Activated T-helper 1 cell treated with anti-CD3 and anti-CD28 coated beads, Interleukin-12 subunit alpha, Interleukin-12 subunit beta, Interleukin-2, Interleukin-4 antibody, amounts not matched to agents 30 ng/mL and 10 ng/mL and 1 ng/mL, durations not matched to agents 14 hours and 24 hours and 36 hours (primary cell): ENCODE measurements at places on chromosomes 6 and 20.

- no peak for DNase-seq
Observed at GRCh38 chr6:4670290-4670689, 105.9 kb upstream of the CDYL start.

DNA sequence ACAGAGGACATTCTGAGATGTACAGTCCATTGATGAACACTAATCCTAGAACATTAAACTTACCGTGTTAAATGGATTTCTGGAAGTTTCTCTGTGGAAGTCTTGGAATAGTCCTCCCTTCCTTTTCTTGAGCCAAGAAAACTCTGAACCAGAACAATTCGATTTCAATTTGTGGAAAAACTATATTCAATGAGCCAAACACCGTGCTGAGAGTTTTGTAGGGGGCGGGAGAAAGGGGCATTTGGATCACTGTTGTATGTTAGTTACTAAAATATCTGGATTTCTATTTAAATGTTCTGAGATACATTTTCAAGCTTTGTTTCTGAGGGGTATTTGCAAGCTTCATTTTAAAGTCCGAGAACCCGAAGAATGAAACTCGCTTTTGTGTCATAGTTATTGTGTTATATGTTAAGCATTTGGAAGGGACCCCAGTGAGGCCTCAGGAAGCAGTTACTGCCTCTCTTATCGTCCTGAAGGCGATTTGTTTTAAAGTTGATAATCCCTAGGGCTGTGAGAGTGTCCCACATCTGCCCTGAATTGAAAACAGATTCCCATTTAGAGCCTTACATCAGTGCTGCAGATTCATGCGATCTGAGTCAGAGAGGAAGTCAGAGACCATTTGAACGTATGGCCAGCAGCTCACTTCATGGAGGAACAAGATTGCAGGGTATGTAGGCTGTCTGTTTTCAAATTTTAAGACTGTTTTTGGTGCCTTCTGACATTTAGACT lies 70.8 kb upstream of the SASH1 start:
- no peak for DNase-seq

GRCh38 chr6:138647006-138647405 lies 126.6 kb upstream of the CCDC28A start:
- no peak for DNase-seq

DNA sequence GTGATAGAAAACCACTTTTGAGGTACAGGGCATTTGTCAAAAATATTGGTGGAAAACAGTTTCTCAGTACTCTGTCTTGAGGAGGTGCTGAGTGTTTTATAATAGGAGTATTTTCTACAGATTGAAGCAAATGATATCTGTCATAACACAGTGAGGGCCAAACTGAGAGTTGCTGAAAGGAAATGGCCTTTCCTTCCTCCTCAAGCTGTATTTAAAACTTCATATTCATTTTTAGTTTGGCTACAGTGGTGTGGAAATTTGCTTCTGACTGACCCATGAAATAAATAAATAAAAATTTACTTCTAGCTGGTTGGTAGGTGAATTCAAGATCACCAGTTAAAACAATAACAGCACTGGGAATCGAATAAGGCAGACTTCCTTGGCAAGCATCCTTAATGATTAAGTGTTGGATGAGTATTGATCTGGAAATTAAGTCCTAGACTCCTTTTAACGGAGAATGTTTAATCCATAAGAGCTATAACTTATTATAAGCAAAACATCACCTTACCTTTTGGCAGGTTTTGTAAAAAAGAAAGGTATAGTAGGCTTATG lies 828.6 kb upstream of the CITED2 start:
- no peak for DNase-seq

DNA sequence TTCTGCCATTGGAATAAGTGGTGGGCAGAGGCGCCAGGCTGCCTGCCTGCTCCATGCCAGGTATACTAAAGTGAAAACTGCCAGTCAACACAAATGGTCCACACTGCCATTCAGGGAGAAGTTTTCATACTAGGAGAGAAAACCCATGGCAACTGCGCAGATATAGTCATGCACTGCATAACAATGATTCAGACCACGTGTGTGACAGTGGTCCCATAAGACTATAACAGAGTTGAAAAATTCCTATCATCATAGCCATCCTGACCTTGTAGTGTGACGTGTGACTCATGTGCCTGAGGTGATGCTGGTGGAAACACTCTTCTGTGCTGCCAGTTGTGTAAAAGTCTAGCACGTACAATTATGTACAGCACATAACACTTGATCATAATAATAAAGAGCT lies 25.1 kb downstream of the ZC3H12D start:
- no peak for DNase-seq

DNA sequence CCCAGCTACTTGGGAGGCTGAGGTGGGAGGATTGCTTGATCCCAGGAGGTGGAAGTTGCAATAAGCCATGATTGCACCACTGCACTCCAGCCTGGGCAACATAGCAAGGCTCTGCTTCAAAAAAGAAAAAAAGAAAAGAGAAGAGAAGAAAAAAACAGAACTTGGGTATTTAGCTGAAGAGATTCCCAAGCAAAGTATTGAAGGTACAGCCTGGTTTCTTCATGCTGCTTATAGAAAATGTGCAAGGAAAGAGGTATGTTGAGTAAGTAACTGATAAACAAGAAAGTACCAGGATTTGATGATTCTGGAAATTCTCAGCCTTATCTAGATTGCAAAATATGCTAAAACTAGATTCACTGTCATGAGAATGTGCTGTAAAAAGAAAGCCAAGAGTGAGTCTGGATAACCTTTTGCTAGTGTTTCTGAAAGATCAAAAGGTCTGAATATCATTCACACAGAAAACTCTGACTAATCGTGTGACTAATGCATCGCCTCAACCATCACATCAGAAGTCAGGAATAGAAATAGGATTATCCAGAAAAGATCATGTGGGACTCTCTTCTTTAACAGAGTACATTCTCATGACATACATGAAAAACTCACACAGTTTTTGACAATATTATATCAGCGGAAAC lies 32.4 kb upstream of the NOP56 start:
- no peak for DNase-seq

DNA sequence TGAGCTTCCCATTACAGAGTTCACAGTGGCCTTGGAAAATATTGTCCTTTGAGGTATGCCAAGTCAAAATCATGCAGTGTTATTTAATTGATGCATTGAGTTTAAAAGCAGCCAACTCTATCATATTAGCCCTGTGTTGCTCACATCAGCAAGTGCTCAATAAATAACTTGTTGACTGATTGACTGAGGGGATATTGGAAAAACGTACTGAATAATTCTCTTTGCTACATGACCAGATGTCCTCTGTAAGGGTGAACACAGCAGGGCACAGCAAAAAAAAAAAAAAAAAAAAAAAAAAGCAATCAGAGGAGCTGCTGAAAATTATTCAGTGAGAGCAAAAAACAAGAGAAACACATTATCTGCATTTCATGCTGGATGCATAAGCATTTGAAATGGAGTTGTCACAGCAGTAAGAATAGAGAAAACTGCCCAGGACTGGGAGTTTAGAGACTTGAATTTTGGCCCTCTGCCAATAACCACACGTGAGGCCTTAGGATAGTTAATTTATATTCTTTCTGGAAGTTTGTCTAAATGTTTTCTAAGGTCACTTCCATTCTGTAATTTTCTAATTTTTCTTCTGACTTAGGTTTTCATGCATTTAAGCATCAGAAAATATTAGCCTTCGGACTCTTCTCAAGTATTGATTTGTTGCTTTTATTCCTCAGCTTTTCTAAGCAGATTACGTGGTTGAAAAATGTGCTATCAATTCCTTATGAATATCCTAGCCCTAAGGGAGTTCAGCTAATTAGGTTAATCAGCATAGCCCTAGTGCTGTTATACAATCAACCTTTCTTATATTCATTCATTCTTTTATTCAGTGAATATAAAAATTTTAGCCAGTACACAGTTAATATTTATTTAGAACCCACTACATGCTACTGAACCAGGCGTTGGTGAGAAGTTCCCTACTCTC lies 246.8 kb upstream of the STXBP5 start:
- no peak for DNase-seq

- no peak for DNase-seq
Observed at GRCh38 chr6:44294832-44295791, 18.0 kb downstream of the AARS2 start.

DNA sequence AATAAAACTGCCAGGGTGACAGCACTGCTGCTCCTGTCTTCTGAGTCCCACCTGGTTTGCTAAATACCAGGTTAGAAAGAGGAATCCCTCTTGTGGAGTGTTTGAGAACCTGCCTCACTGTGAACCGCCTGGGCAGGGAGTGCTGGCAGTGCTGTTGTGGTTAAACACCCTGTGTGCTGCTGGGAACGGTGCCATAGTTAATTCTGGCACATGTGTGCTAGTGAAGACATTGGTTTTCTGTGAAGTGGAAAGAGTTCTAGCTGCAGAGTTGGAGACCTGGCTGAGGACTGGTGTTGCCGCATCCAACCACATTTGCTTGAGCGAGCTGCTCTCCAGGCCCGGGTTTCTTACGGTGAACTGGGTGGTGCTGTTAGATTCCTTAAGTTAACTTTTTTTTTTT lies 72.7 kb downstream of the IGF2R start:
- DNase-seq = no peak

- DNase-seq = no peak
Observed at GRCh38 chr6:70140496-70140895, 162.4 kb downstream of the COL9A1 start.

- DNase-seq = no peak
Observed at GRCh38 chr6:1856381-1856780, 246.7 kb downstream of the FOXC1 start.

DNA sequence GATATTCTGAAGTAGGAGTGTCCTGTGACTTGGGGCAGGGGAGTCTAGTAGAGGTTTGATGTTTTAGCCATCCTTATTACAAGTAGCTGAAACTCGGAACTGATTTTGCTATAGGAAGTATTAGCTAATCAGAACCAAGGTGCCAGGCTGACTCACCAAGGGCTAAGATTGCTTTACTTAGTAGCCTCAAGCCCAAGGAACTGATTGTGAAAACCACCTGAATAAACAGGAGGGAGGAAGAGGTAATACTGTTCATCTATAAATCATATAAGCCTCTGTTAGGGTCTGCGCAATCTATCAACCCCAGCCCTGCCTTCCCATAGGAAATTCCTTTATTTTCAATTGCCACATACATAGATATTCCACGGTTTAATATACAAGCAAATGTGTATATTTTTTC lies 54.4 kb downstream of the GNAS start:
- no peak for DNase-seq

DNA sequence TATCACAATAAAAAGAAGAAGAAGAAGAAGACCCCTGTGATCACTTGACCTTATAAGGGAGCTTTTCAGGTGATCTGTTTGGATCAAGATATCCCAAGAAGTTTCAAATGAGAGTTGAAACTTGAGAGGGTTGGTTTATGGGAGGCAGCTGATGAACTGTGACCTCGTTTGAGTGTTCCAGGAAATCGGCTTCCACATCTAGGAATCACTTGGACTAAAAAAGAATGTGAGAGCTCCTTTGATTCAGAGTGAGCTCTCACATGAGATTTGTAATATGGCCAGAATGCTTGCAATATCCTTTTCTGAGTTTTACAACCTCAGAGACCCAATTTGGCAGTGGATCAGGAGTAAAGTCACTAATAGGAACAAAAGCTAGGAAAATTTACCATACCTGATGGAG lies 228.1 kb downstream of the ATXN1 start:
- no peak for DNase-seq

DNA sequence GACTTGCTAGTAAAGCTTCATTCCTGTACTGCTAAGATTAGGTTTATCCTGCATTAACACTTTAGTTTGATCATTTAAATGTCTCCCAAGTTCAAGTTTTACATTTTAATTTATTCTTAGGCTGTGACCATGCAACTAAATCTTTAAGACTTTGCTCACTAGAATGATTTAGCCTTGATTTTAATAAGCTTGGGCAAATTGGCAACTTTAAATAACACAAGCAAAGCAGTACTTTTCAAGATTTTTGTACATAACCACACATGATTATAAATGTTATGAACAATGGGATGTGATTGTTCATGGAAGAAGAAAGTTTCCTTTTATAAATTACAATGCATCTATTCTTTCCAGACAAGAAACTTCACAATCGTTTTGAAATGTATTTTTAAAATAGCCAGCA lies 948.0 kb upstream of the EPHA7 start:
- DNase-seq = no peak

- no peak for DNase-seq
Observed at GRCh38 chr6:87378947-87379346, 28.8 kb upstream of the CFAP206 start.

DNA sequence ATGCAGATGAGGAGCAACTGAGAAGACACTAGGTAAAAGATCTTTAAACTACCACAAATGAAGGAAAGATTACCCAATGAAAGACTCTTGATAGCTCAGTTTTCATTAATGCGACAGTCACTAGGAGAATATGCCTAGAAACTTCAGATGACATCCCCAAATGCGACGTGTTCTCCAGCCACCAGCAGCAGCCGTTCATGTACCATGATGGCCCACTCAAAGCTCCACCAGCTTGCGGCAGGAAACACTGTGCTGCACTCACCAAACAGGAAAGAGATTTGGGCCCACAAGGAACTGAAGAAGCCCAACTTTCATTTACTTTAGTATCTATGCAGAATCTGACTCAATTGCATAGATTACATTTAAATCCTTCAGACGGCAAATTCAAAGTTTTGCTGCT lies 7.5 kb downstream of the DIDO1 start:
- no peak for DNase-seq

- DNase-seq = no peak
Observed at GRCh38 chr6:107656883-107657282, 167.0 kb downstream of the SOBP start.

- DNase-seq = no peak
Observed at GRCh38 chr6:53202052-53202451, 53.4 kb upstream of the GCM1 start.

DNA sequence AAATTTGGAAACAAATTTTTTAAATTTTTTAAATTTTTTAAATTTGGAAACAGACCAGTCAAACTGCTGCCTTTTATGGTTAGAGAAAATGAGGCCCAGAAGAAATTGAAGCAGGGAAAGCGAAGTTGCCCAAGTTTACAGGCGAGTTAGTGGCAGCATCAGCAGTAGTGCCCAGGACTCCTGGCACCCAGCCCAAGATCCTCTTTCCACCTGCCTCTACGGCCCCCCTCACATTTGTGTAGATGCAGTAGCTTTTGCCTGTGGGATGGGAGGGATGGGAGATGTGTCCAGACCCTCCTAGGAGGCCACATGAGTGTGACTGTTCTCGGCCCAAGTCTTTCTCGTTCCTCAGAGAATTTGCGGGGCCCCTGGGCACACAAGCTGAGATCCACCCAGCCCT lies 49.8 kb downstream of the HNF4A start:
- no peak for DNase-seq

DNA sequence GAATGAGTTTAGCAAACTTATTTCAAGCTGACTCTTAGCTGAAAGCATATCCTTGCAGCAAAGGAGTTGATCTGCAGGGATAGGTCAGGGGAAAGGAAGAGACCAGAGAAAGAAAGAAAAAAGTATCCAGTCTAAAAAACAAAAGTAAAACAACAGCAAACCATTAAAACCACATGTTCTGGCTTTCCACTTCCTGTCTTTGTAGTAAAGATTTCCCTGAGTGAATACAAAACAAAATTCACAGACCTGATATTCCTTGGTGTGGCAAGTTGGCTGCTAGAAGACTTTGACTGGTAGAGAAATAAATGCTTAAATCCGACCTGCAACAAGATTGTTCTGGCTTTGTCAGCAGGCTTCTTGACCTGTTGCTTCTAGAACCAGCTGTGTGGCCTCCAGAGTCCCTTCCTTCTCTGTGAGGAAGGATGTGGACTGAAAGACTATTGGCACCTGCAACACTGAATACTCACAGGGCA lies 23.4 kb upstream of the MCM3 start:
- no peak for DNase-seq
